ENCODE measurements at places on chromosomes 4 and X. TPM values are rescaled to one million over a fixed set of nuclear protein-coding genes. Genes with fewer than 3 reads are reported as not detected.

The RTL9 gene
- total RNA-seq: not detected

The HSD17B13 gene
- not detected for total RNA-seq

The WNK3 gene
- total RNA-seq: 1.0 TPM

The MAGEB2 gene
- not detected for total RNA-seq

The FATE1 gene
- total RNA-seq: not detected

The SETD7 gene
- total RNA-seq: 14.1 TPM

GRCh38 chr4:11428899-11429698 is 405 bp upstream of the HS3ST1 start:
- H3K27me3 ChIP-seq: peaks cover 40% of the 10 kb centered on the region
- peaks cover 12% of the 10 kb centered on the region for H3K4me1 ChIP-seq
- peak; percentile 58 for DNase-seq
- H3K4me3 ChIP-seq: peak overlapping the region; percentile 73
- H3K27ac ChIP-seq: no peak overlapping the region
- H3K36me3 ChIP-seq: no peaks in the 10 kb centered on the region

DNA sequence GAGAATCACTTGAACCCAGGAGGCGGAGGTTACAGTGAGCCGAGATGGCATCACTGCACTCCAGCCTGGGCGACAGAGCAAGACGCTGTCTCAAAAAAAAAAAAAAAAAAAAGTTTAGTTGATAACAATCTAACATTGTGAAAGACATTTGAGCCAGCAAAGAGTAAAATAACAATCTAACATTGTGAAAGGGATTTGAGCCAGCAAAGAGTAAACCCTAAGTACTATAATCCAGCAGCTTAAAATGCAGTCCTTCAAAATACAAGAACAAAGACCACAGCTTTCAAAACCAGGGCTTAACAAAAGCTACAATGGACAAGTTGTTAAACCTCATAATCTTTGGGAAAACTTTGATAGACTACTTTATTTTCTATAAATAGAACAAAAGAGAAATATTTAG is 16.9 kb downstream of the MFAP3L start:
- H3K27me3 ChIP-seq: no peaks in the 10 kb centered on the region
- H3K4me1 ChIP-seq: peaks cover 9% of the 10 kb centered on the region
- no peaks in the 10 kb centered on the region for H3K36me3 ChIP-seq
- H3K4me3 ChIP-seq: no peak overlapping the region
- H3K27ac ChIP-seq: no peak overlapping the region
- no peak for DNase-seq

DNA sequence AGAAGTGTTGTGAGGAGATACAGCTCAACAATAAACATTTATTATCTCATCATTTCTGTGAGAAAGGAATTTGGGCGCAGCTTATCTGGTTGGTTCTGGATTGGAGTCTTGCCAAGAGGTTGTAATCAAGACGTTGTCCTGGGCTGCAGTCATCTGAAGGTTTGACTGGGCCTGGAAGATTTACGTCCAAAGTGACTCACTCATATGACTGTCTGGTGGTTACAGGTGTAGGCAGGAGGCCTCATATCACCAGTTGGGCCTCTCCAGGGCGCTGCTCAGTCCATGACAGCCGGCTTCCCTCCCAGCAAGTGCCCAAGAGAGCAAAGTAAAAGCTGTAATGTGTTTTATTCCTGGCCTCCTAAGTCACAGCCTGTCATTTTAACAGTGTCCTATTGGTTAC is 106.3 kb downstream of the USP46 start:
- no peaks in the 10 kb centered on the region for H3K4me1 ChIP-seq
- no peak overlapping the region for H3K27ac ChIP-seq
- H3K27me3 ChIP-seq: peaks cover 20% of the 10 kb centered on the region

DNA sequence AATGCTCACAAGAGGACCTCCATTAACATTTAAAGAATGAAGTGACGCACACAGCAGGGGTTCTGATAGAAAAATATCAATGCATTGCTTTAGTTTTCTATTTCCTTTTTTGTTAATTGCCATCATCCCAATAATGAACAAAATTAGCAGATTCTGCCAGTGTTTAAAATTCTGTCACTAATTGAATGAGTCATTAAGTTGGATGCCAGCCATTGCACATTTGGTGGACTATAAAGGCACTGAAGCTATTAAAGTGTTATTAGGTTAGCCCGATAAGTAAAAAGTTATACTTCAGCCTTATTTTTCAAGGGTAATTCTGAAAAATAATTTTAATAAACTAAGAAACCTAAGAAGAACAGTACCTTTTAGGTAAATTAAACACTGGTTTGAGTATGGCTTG is 53.1 kb downstream of the MAP3K15 start:
- no peak overlapping the region for H3K27ac ChIP-seq
- no peaks in the 10 kb centered on the region for H3K4me1 ChIP-seq
- no peak for DNase-seq
- no peaks in the 10 kb centered on the region for H3K36me3 ChIP-seq

GRCh38 chrX:126580877-126581276 is 28.3 kb upstream of the DCAF12L1 start:
- H3K4me3 ChIP-seq: no peak overlapping the region
- no peak overlapping the region for H3K27ac ChIP-seq
- no peaks in the 10 kb centered on the region for H3K4me1 ChIP-seq
- H3K27me3 ChIP-seq: no peaks in the 10 kb centered on the region
- no peak for DNase-seq

Measured in activated naive CD8-positive, alpha-beta T cell treated with anti-CD3 and anti-CD28 coated beads for 36 hours (primary cell).